MCF 10A (cell line): ENCODE measurements at places on chromosomes 3 and 15. TPM values are rescaled to one million over a fixed set of nuclear protein-coding genes. Genes with fewer than 3 reads are reported as not detected.

DNA sequence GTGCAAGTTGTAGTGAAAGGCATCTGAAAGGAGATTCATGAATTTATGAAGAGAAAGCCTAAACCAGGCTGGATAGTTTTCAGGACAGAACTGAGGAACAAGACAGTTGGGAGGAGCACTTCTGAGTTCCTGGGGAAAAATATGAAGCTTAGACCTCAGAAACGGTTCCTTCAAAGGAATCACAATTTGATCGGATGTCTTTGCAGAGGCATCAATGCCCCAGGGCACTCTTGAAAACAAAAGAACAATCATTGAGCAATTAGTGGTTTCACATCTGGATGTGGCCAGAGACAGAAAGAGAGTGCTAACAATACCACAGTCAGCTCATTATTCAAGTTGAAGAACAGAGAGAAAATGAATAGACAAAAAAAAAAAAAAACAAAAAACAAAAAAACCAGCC, 86.2 kb downstream of the KLF13 start:
- H3K4me1 ChIP-seq = peaks cover 24% of the 10 kb centered on the region
- peak overlapping the region; percentile 17 for H3K27ac ChIP-seq
- peaks cover 6% of the 10 kb centered on the region for H3K36me3 ChIP-seq
- no peak overlapping the region for H3K4me3 ChIP-seq
- peak; percentile 66 for DNase-seq

DNA sequence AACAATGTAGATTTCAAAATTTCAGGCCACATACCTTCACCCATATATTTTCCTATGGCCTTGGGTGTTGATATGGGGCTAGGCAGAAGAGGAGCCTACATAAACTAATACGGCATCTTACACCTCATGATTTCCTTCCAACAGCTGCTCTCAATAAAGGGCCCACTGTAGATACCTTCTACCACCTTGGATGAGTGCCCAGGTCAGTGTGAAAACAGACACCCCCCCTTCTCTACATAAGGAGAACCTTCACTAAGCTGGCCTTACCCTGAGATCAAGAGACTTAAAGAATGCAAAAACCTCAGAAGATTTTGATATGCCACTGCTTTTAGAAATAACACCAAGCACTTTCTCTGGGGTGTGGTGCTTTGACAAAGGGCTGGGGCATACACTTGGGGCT, 42.7 kb downstream of the SH3BP5 start:
- no peaks in the 10 kb centered on the region for H3K36me3 ChIP-seq
- no peaks in the 10 kb centered on the region for H3K27me3 ChIP-seq
- peaks cover 11% of the 10 kb centered on the region for H3K4me1 ChIP-seq
- no peak overlapping the region for H3K27ac ChIP-seq

Gene MED12L
- 0.47 and 1.3 TPM in 2 replicates for total RNA-seq

GRCh38 chr3:53726643-53727042, 119.6 kb downstream of the CHDH start:
- no peaks in the 10 kb centered on the region for H3K36me3 ChIP-seq

Gene PDCD7
- total RNA-seq = 26.3 and 31.0 TPM in 2 replicates

Gene TLR9
- total RNA-seq = not detected in 2 replicates
